Right cardiac atrium (tissue), 5 donors: ENCODE measurements at places on chromosomes 2 and 18. TPM values are rescaled to one million over a fixed set of nuclear protein-coding genes. Genes with fewer than 3 reads are reported as not detected.

ANKRD53 gene
- 3.1 TPM for total RNA-seq

CYB5A gene
- 53.6 TPM for total RNA-seq

RAMP1 gene
- 157 TPM for total RNA-seq

FBXO36 gene
- 1.7 TPM for total RNA-seq

FAM161A gene
- 1.3 TPM for total RNA-seq

TMEM178A gene
- total RNA-seq, result 2.1 TPM

LYPD6B gene
- not detected for total RNA-seq

CCDC68 gene
- total RNA-seq, result 5.4 TPM

GCG gene
- not detected for total RNA-seq

GRB14 gene
- total RNA-seq, result 12.9 TPM

LIMS2 gene
- total RNA-seq, result 163 TPM

DNAJC27 gene
- 8.7 TPM for total RNA-seq

RAD51AP2 gene
- 0.25 TPM for total RNA-seq

RAB31 gene
- 24.3 TPM for total RNA-seq

TUBA4B gene
- total RNA-seq, result not detected

TEX44 gene
- not detected for total RNA-seq

EPHA4 gene
- total RNA-seq, result 106 TPM

TRIM43 gene
- not detected for total RNA-seq

MAB21L4 gene
- not detected for total RNA-seq

SLC4A5 gene
- total RNA-seq, result 1.1 TPM

CAVIN2 gene
- total RNA-seq, result 97.9 TPM

HOXD9 gene
- total RNA-seq, result not detected

GYPC gene
- total RNA-seq, result 86.9 TPM

VWC2L gene
- total RNA-seq, result not detected

DLX2 gene
- total RNA-seq, result not detected

IL37 gene
- not detected for total RNA-seq

C2orf66 gene
- not detected for total RNA-seq

SH3RF3 gene
- 8.1 TPM for total RNA-seq

HOXD13 gene
- total RNA-seq, result not detected

CENPA gene
- 0.71 TPM for total RNA-seq

FAM228A gene
- 5.1 TPM for total RNA-seq

ABCG8 gene
- not detected for total RNA-seq

HRH4 gene
- total RNA-seq, result not detected

ZBTB14 gene
- total RNA-seq, result 8.2 TPM

RIT2 gene
- total RNA-seq, result not detected

CCDC74B gene
- 1.4 TPM for total RNA-seq

SLC16A14 gene
- total RNA-seq, result 6.9 TPM

SMCHD1 gene
- 31.4 TPM for total RNA-seq

COA5 gene
- 30.4 TPM for total RNA-seq

MROH2A gene
- not detected for total RNA-seq

ANKRD23 gene
- total RNA-seq, result 11.6 TPM

CCDC85A gene
- 2.0 TPM for total RNA-seq

RRM2 gene
- total RNA-seq, result 4.0 TPM

IL1B gene
- total RNA-seq, result not detected

PLB1 gene
- total RNA-seq, result 2.7 TPM

PLGLB1 gene
- total RNA-seq, result 0.97 TPM

ORC4 gene
- 38.6 TPM for total RNA-seq

RAB17 gene
- 0.74 TPM for total RNA-seq

CKAP2L gene
- not detected for total RNA-seq

CDKL4 gene
- total RNA-seq, result 1.4 TPM

GULP1 gene
- total RNA-seq, result 8.7 TPM
